Vagina (tissue), 2 donors: ENCODE measurements at places on chromosomes 13 and 19.

GRCh38 chr19:21158523-21159135 lies 16.8 kb downstream of the ZNF431 start:
- DNase-seq = no peak

GRCh38 chr19:17560205-17560595 lies 4.8 kb downstream of the COLGALT1 start:
- DNase-seq = no peak

DNA sequence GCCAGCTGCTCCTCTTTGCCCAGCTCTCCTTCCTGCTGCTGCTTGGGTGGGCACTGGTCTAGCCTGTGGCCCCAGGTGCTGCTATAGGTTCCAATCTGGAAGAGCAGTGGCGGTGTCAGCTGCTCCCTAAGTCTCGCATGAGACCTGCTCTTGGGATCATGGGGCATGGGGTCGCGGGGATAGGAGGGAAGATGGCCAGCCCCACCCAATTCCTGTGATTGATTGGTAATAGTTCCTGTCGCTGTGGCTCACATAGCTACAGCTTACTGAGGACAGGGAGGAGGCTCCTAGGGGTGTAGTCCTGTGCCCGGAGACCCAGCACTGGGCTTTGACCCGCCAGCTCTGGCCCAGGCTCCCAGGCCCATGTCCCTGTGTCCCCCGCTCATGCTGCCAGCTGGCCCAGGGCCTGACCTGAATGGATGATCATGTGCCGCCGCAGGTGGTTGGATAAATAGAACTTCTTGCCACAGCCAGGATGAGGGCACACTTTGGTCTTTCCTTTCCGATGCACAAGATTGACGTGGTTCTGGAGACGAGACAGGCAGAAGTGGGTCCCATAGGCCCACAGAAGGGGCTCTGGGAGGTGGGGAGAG lies 4.5 kb upstream of the ELAVL3 start:
- DNase-seq = no peak

- DNase-seq = no peak
Measured at GRCh38 chr19:19563348-19563848, 25.3 kb downstream of the CILP2 start.

GRCh38 chr19:18941628-18942354 lies 774 bp upstream of the HOMER3 start:
- no peak for DNase-seq

GRCh38 chr19:19514215-19514657 lies 1.1 kb downstream of the TSSK6 start:
- no peak for DNase-seq

DNA sequence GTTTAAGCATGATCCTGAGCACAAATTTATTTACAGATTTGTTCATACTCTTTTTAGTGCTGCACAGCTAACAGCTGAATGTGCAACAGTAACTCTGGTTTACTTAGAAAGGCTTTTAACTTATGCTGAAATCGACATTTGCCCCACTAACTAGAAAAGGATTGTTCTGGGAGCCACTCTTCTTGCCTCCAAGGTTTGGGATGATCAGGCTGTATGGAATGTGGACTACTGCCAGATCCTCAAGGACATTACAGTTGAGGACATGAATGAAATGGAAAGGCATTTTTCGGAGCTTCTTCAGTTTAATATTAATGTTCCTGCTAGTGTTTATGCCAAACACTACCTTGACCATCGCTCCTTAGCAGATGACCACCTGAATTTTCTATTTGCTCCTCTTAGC lies 16.0 kb downstream of the ZNF100 start:
- DNase-seq = no peak

- DNase-seq = no peak
Measured at GRCh38 chr19:6632002-6632621, 37.8 kb downstream of the TNFSF14 start.

DNA sequence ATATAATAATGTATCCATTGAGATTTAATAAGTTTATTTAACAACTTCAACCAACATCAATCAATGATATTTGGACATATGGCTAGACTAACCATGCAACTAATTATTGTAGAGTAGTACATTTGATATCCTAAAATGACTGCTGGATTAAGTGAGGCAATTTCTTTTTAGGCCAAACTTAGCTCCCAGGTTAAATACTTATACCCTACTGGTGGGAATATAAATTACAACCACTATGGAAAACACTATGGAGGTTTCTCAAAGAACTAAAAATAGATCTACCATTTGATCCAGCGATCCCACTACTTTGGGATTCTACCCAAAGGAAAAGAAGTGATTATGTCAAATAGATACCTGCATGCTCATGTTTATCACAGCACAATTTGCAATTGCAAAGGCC lies 345.8 kb downstream of the RBM26 start:
- DNase-seq = no peak
